ENCODE measurements at places on chromosomes 6 and 20.

DNA sequence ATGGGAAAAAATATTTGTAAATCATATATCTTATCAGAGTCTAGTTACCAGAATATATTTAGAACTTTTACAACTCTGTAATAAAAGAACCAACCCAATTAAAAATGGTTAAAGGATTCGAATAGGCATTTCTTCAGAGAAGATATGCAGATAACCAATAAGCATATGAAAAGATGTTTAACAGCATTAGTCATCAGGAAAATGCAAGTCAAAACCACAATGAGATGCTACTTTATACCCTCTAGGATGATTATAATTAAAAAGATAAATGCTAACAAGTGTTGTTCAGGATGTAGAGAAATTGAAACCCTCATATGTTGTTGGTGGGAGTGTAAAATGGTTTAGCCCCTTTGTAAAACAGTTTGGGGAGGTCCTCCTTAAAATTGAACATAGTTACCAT is 94.1 kb downstream of the LRRC1 start:
- DNase-seq = no peak

GRCh38 chr20:35285806-35286076 is 1.2 kb upstream of the EIF6 start:
- no peak for DNase-seq

- peak; percentile 65 for DNase-seq
These were observed 348 bp upstream of the AFDN start for GRCh38 chr6:167826230-167826895.

DNA sequence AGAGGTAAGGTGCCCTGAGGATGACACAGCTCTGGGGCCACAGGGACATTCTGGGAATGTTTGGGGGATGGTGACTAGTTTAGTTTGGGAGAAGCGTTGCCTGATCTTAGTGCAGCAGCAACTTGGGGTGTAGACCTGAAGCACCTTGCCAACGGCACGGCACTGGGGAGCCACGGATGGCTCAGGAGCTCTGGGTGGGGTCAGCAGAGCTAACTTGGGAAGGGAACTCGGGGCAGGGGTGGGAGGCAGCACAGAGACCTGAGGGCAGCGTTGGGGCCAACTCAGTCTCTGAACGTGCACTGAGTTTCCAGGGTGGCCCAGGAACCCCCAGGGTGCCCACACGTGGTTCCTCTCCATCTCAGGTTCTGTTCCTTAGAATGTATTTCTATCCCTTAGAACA is 14.9 kb downstream of the THBS2 start:
- DNase-seq = no peak

GRCh38 chr6:15096894-15097837 is 148.7 kb upstream of the JARID2 start:
- DNase-seq = no peak

DNA sequence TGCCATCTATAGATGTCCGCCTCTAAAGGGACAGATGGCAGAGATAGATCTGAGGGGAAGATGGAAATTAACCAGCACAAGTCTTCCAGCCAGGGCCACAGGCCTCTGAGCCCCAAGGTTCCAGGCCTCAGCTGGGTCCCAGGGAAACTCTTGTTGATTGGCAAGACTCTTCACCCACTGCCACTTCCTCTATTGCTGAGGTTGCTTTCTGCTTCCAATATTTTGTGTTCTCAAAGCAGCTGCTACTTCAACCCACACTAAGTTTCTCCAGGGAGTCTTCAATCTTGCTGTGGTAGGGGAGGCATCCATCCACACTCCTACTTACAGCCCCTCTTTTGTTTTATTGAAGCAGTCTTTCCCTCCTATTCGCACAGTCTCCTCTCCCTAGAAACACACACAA is 36.4 kb upstream of the SASH1 start:
- DNase-seq = no peak

- DNase-seq = no peak
These were observed 15.6 kb downstream of the BCLAF1 start for GRCh38 chr6:136274062-136274461.

DNA sequence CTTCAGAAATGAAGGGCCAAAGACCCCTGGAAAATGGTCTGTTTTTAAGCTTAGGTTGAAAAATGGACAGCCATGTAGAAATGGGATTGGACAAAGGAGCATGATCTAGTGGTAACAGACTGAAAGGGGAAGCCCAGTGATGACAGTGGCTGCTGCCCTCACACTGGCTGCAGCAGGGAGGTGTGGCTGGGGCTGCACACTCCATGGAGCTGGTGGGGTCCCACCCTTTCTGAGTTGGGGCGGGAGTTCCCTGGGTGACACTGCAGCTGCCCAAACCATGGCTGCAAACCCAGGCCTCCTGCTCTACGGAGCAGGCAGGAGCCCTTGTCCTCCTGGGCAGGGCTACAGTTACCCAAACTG is 8.5 kb upstream of the PACSIN1 start:
- DNase-seq = no peak

DNA sequence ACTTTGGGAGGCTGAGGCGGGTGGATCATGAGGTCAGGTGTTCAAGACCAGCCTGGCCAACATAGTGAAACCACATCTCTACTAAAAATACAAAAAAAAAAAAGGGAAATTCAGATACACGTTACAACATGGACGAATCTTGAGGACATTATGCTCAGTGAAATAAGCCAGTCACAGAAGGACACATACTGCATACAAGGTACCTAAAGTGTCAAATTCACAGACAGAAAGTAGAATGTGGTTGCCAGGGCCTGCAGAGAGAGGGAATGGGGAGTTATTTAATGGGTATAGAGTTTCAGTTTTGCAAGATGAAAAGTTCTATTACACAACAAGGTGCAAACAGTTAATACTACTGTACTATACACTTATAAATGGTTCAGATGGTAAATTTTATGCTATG is 75.1 kb downstream of the SNX5 start:
- DNase-seq = no peak

DNA sequence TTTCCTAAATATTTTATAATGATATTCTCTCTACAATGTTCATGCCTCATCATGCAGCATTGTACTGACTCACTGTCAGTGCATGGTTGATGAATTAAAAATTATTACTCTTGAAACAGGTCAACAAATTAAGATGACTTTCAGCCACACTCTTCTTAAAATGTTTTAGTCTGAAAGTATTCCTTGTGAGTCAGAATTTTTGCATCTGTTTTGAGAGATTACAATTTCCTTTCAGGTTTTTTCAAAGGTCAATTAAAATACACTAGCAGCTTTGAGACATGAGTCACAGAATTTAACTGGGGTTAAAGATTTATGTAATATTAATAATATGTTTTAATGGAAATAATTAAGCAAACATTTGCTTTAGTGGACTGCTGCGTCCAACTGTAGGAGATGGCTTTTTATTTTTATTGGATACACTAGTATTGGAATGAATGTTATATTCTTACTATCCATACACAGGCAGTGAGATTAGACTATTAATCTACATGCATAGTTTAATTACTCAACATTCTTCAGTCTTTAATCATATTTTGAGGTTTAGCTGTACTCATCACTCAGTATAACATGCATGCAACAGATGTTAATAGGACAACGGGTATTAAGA is 9.7 kb downstream of the COL12A1 start:
- DNase-seq = no peak

- DNase-seq = no peak
These were observed 12.1 kb downstream of the BCL2L1 start for GRCh38 chr20:31710423-31711108.

- DNase-seq = no peak
These were observed 1326.3 kb upstream of the GJE1 start for GRCh38 chr6:140806431-140806830.

DNA sequence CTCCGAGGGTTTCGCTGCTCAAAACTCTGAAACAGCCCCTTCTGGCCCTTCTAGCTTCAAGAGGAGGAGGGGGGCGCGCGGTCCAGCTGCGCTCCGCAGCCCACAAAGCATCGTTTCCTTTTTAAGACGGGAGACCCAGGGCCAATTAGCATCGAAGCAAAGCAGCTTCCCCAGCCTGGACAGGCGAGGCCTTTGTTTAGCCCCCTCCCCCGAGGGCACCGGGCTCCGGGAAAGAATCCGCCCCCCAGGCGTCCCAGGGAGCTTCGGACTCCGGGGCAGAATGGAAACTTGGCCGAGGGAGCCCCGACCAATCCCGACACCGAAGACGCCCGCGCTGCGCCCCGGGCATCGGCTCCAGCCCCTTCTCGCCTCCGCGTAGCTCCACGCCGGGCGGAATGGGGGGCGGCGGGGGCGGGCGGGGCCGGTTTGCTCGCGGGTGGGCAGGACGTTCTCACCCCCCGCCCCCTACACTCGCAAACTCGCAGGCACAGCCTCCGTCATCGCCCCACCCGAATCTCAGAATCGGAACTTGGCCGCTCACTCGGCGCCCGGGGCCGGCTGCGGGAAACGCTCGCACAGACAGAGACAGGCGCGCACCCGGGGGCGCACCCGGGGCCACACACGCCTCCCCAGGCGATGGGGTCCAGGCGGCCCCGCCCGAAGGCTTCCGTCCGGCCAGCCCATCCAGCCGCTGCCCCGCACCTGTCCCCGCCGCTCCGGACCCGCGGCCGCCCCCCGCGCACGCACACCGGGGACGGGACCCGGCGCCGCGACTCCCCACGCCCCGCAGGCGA is 628 bp downstream of the NKAIN4 start:
- DNase-seq = no peak

DNA sequence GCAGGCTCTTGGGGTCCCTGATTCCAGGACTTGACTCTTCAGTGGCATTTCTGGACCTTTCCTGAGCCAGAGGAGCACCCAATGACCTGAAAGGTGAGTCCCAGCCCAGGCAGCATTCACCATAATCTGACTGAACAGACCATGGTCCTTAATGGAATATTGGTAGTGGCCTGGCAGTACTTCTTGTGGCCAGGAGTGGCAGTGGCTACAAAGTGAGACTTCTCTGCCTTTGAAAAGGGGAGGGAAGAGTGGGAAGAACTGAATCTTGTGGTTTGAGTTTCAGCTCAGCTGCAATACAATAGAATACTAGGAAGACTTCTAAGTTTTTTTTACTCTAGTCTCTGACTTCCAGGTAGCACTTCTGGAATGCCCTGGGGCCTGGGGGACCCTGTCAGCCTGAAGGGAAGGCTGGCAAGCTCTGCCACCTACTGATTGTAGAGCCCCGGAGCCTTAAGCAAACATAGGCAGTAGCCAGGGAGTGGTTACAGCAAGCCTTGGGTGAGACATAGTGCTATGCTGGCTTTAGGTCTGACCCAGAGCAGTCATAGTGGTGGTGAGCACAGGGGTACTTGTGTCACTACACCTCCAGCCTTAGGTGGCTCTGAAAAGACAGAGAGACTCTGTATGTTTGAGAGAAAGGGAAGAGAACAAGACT is 674.2 kb upstream of the MANEA start:
- no peak for DNase-seq

- no peak for DNase-seq
These were observed 72.9 kb upstream of the SLC22A16 start for GRCh38 chr6:110549277-110549676.

GRCh38 chr20:37991908-37992307 is 41.3 kb downstream of the TTI1 start:
- DNase-seq = no peak

GRCh38 chr6:111061508-111061907 is 25.8 kb upstream of the SLC16A10 start:
- no peak for DNase-seq

- peak; percentile 13 for DNase-seq
These were observed 143.2 kb upstream of the ZNF217 start for GRCh38 chr20:53736757-53737395.

DNA sequence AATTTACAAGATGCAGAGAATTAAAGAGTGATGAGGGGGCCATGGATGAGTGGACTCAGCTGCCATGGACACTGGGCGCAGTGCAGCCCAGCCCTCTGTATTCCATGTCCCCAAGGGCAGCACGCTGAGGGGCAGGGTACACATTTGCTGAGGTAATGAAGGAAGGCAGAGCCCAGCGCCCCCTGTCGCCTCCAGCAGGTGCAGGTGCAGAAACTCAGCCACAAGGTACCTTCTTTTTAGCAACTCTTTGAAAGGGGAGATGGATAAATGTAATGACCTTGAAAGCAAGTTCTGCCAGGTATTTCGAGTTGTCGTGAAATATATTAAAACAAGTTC is 7.1 kb downstream of the CD93 start:
- DNase-seq = no peak

DNA sequence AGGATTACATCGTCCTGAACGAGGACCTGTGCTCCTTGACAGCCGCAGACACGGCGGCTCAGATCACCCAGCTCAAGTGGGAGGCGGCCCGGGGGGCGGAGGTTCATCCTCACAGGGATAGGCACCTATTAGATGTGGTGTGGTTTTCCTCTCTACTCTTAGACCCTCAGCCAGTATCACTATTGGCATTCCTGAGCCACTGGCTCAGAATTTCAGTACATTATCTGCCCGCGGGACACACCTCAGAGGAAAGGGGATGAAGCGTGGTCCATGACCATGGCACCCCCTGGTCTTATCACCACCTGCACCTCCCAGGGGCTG is 34.6 kb upstream of the HLA-G start:
- no peak for DNase-seq

Data from activated T-helper 1 cell treated with anti-CD3 and anti-CD28 coated beads, Interleukin-12 subunit alpha, Interleukin-12 subunit beta, Interleukin-2, Interleukin-4 antibody, amounts not matched to agents 30 ng/mL and 10 ng/mL and 1 ng/mL, durations not matched to agents 14 hours and 24 hours and 36 hours (primary cell).